AG09319 (cell line): ENCODE measurements at places on chromosomes 16 and 17.

DNA sequence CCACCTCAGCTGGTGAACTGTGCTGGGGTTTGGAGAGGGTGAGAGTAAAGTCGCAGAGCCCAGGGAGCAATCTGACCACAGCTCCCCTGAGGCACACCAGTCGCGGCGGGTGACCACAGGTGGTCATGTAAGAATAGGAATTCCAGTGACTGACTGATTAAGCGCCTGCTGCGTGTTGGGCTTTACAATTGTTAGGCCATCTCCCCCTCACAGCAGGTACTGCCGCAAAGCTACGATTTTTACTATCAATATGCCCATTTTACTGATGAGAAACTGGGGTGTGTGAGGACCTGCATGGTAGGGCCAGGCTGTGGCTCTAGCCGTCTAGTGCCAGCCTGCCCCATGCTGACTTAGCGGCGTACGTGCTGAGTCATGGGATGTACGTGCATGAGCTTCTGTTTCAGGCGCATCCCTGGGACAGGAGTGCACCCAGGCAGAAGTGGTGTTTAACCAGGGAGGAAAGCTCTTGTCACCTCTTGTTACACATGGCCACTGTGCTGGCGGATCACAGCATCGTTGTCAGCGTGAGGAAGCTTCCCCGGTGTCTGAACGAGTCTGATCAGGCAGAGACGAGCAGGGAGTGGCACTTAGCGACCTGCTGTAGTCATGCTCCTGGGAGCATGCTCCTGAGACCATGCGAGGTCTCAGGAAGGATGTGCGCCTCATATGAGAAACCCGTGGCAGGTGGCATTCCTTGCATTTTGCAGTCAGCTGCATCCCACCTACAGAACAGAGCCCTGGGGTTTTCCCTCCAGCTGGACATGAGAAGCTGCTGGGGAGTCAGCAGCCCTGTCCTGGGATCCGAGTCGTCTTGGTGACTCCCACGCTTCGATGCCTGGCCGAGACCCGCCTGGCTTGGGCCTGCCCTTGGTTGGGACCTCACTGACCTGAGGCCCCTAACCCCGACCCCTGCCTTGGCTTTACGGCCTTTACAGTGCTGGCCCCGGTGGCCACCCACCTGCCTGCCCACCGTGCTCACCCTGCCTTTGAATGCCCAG is 163.7 kb upstream of the CHMP6 start:
- no peak for DNase-seq

DNA sequence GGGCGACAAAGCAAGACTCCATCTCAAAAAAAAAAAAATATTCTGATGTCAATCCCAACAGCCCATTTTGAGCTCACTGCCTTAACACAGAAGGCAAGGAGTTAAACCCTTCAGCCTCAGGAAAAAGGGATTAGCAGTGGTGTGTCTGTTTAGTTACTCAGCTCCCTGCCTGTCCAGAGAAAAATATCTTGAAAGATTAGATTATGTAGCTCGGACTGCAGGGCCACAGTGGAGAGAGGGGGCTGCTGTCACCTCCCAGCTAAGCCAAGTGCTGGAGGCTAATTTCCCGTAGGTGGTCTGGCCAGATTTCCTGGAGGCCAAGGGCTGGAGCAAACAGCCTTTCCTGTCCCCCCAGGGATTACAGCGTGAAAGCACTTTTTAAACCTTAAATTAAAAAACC is 50.3 kb downstream of the C16orf95 start:
- no peak for DNase-seq

DNA sequence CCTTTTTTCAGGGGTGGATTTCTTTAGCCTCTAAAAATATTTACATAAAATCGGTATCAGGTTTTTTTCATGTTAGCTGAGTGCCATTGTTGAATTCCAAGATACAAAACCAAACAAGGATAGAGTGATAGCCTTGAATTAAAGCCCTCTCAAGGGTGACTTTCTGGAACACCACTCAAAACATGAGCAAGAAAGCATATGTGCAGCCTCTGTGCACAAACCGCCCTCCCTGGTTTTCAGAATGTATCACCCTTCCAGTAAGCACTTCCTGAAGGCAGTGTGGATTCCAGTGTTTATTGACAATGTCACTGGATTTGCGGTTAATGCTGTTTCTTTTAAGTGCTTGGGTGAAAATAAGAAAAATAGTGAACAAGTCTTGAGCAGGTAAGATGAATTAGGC is 597.7 kb downstream of the TMEM114 start:
- DNase-seq: no peak

DNA sequence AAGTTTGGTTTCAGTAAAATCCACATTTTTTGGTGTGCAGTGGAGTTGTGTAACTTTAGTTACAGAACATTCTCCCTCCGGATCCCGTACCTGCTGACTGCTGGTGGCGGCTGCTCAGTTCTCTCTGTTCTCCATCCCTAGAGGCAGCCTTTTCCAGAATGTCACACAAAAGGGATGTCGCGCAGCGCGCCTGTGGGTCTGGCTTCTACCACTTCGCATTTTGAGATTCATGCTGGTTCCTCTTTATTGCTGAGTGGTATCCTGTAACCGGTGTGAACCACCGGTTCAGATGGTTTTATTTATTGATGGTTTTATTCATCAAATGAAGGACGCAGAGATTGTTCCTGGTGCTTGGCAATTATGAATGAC is 981 bp upstream of the CEP131 start:
- DNase-seq: no peak

DNA sequence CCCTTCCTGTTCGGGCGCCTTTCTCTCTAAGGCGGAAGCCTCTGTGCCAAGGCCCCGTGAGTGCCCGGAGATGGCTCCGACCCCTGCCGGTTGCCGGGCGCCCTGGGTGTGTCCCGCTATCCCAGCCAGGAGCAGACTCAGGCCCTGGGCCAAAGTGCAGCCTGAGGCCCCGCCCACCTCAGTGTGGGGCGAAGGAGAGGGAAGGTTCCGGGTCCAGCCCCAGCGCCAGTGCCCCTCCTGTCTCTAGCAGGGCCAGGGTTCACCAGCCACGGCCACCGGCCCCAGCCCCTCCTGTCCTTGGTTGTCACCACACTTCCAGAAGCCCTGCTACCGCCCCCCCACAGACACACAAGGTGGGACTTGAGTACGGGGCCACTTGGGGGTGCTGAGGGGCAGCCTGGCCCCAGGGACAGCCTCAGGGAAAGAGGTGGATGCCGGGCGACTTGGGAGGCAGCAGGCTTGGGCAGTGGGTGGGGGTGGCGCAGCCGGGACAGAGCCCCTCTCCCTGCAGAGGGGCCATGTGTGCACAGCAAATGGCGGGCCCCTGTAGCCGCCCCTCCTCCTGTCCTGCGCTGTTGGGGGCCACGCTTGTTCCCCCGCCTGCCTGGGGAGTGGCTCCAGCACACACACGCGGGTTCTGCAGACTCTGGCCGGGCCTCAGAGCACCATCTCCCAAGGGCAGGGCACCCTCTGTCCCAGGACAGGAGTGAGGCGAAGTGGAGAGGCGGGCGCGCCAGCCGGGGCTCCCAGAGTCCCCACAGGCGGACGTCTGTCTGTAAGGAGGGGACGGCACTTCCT is 6.0 kb downstream of the C1QTNF8 start:
- no peak for DNase-seq

DNA sequence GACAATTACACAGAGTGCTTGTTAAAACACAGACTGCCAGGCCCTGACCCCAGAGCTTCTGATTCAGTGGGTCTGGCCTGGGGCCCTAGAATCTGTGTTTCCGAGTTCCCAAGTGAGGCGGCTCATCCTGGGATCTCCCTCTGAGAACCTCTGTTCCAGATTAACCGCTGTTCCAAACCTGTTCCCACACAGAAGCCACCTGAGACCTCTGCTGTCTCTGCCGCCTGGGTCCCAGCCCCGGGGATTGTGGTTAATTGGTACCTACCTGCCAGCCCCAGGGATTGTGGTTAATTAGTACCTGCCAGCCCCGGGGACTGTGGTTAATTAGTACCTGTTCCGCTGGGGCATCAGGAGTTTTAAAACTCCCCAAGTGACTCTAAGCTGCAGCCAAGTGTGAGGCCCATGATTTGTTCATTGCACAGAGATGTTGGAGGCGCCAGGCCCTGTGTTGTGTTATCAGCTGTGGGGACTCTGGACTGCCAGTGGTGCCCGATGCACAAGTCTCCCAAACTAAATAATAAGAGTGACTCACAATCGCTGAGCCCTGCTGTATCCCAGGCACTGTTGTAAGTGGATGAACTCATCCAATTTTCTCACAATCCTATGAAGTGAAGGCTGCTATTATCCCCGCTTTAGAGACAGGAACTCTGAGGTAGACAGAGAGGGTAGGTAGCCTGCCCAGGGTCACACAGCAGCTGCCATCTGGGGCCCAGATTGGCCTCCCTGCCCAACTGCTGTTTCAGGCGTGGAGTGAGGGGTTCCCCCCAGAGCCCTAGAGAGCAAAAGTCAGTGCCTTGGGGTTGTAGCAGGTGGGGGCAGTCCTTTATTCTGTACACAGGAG is 219.7 kb downstream of the IRF8 start:
- no peak for DNase-seq

- no peak for DNase-seq
These were observed 21.5 kb upstream of the CCL5 start for GRCh38 chr17:35901631-35902175.

GRCh38 chr17:82902972-82903874 is 63.4 kb upstream of the ZNF750 start:
- DNase-seq: no peak

DNA sequence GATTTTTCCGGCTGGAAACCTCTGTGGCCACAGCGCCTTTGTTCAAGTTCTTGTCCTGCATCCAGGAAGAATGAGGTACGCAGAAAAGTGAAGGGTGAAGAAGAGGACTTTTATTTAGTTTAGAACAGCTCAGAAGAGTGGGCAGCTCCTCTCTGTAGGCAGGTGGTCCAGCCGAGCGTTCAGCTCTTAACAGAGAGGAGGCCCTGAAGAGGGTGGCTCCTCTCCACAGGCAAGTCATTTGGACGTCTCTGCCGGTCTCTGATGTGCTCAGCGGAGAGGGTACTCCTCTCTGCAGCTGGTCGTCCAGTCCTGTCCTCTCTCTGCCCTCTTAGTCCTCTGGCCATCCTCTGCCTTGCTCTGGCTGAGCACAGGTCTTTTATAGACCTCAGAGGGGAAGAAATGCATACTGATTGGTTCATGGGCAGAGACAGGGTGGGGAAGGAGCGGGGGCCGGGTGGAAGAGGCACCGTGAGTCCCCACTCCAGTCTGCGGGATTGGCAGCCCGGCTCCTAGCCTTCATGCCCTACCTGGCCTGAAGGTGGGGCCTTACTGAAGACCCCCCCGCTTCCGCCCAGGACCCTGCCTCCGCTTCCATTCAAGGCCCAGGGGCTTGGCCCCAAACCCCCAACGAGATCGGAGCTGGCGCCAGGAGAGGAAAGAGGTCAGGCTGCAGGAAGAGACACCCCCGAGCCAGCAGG is 70.0 kb upstream of the NKD1 start:
- DNase-seq: no peak

GRCh38 chr17:42312285-42313130 is 24.2 kb downstream of the STAT5A start:
- DNase-seq: no peak

DNA sequence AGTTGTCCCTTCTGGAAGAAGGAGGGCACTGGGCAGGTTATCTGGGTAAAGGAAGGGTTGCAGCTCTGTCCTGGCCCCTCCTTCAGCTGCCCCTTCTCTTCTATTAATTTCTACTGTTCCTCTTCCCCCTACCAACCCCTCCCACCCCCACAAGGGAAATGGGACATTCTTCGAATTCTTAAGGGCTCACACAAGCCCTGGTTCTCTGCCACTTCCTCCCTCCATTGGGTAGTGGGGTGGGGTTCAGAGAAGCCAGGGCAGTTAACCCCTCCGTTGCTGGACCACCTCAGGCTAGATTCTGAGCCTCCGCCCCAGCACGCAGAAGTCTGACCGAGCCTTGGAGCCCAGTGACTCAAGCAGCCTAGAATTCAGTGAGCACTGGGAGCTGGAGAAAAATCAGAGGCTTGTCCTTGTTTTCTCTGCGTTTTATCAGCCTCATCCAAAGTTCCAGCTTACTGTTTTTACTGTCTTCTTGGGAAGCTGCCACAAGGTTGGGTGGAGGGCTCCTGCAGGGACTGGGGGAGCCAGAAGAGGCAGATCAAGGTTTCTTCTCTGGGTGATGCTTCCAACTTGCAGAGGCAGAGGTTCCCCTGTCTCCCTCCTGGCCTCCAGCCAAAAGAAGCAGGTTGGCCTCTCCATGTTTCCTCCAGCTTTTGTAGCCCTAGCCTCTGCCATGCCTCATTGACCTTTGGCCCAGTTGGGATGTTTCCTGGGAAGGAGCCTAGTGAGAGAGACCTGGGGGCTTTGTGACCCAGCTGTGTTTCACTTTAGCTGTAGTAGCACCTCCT is 10.2 kb downstream of the LASP1 start:
- no peak for DNase-seq

GRCh38 chr17:20066253-20066652 is 57.1 kb downstream of the SPECC1 start:
- DNase-seq: peak; percentile 55

- no peak for DNase-seq
These were observed 24.5 kb downstream of the PEMT start for GRCh38 chr17:17566896-17567513.

DNA sequence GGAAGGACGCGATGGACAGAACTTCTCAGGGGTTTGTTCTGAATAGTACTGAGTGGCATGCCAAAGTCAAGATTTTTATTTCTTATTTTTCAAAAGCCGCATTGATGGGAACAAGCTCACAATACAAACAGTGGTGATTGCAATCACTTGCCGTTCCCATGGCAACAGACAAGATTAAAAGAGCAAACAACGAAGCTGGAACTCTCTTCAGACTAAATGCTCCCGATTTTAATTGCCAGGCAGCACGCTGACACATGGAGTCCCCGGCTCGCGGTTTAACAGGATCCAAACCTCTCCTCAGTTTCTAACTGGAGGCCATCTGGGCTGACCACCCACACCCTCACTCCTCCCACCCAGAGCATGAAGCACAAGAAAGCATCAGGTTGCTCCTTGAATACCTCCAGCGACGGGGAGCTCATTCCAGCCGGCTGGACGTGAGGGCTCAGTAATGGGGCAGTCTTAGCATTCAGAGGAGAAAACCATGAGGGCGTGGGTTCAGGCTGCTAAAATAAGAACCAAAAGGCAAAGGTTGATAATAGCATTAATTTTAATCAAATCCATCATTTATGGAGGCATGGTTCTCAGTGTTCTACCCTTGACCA is 41.5 kb downstream of the AIPL1 start:
- DNase-seq: no peak

- no peak for DNase-seq
These were observed 137.5 kb downstream of the SDK2 start for GRCh38 chr17:73506470-73507435.

DNA sequence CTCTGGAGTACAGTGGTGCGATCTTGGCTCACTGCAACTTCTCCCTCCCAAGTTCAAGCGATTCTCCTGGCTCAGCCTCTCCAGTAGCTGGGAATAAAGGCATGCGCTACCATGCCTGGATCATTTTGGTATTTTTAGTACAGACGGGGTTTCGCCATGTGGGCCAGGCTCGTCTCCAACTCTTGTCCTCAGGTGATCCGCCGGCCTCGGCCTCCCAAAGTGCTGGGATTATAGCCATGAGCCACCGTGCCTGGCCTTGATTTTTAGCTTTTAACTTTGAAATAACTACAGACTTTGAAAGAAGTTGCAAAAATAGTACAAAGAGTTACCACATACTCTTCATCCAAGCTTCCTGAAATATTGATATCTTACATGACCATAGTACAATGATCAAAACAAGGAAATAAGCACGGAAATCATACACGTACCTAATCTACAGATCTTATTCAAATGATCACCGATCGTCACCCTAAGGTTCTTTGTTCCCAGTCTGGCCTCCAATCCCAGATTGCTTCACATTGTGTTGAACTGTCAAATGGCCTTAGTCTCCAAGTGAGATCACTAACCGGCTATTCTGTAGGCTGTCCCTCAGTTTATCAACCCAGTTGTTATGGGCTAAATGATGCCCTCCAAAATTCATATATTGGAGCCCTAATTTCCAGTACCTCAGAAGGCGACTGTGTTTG is 18.4 kb downstream of the NPIPA1 start:
- no peak for DNase-seq
